ENCODE measurements at places on chromosomes 4 and X. TPM values are rescaled to one million over a fixed set of nuclear protein-coding genes. Genes with fewer than 3 reads are reported as not detected.

SPANXD gene
- not detected for polyA plus RNA-seq

GBA3 gene
- polyA plus RNA-seq = 0.54 TPM

TLR2 gene
- 4.6 TPM for polyA plus RNA-seq

SLC35A2 gene
- 16.4 TPM for polyA plus RNA-seq

SSX4B gene
- not detected for polyA plus RNA-seq

TLR6 gene
- polyA plus RNA-seq = 1.4 TPM

TCP11X2 gene
- polyA plus RNA-seq = not detected

TET2 gene
- 33.3 TPM for polyA plus RNA-seq

GAGE12H gene
- not detected for polyA plus RNA-seq

RHOXF1 gene
- polyA plus RNA-seq = 0.35 TPM

UBE2K gene
- 41.0 TPM for polyA plus RNA-seq

XAGE1A gene
- polyA plus RNA-seq = not detected

TRAPPC11 gene
- 28.1 TPM for polyA plus RNA-seq

FAM184B gene
- 5.7 TPM for polyA plus RNA-seq

ADAMTS3 gene
- 1.6 TPM for polyA plus RNA-seq

GRIA3 gene
- polyA plus RNA-seq = 1.7 TPM

FATE1 gene
- polyA plus RNA-seq = 3.9 TPM

MID1IP1 gene
- 11.1 TPM for polyA plus RNA-seq

COX7B2 gene
- not detected for polyA plus RNA-seq

MAGEA2B gene
- polyA plus RNA-seq = not detected

CRLF2 gene
- polyA plus RNA-seq = not detected

MAGEA2 gene
- polyA plus RNA-seq = not detected

SCRG1 gene
- polyA plus RNA-seq = 1.2 TPM

RNF175 gene
- 0.25 TPM for polyA plus RNA-seq

SOD3 gene
- polyA plus RNA-seq = 30.0 TPM

HTRA3 gene
- 46.2 TPM for polyA plus RNA-seq

F11 gene
- polyA plus RNA-seq = not detected

GUCY1B1 gene
- polyA plus RNA-seq = 21.5 TPM

GASK1B gene
- polyA plus RNA-seq = 61.3 TPM

NSDHL gene
- 13.1 TPM for polyA plus RNA-seq

CXCL10 gene
- polyA plus RNA-seq = 0.34 TPM

MAGIX gene
- 2.7 TPM for polyA plus RNA-seq

SLC26A1 gene
- 6.0 TPM for polyA plus RNA-seq

DUX4 gene
- polyA plus RNA-seq = 0.58 TPM

VMA21 gene
- 22.5 TPM for polyA plus RNA-seq

TSPAN6 gene
- 24.8 TPM for polyA plus RNA-seq

TAF7L gene
- 0.15 TPM for polyA plus RNA-seq

NXF2 gene
- polyA plus RNA-seq = not detected

SLC25A4 gene
- polyA plus RNA-seq = 115 TPM

SERTM2 gene
- 1.5 TPM for polyA plus RNA-seq

COPS4 gene
- polyA plus RNA-seq = 50.7 TPM

UGT2A1 gene
- not detected for polyA plus RNA-seq

FAM9C gene
- polyA plus RNA-seq = 0.28 TPM

Measured in hindlimb muscle (tissue), 1 donor.